ENCODE measurements at places on chromosomes 6 and 20.

DNA sequence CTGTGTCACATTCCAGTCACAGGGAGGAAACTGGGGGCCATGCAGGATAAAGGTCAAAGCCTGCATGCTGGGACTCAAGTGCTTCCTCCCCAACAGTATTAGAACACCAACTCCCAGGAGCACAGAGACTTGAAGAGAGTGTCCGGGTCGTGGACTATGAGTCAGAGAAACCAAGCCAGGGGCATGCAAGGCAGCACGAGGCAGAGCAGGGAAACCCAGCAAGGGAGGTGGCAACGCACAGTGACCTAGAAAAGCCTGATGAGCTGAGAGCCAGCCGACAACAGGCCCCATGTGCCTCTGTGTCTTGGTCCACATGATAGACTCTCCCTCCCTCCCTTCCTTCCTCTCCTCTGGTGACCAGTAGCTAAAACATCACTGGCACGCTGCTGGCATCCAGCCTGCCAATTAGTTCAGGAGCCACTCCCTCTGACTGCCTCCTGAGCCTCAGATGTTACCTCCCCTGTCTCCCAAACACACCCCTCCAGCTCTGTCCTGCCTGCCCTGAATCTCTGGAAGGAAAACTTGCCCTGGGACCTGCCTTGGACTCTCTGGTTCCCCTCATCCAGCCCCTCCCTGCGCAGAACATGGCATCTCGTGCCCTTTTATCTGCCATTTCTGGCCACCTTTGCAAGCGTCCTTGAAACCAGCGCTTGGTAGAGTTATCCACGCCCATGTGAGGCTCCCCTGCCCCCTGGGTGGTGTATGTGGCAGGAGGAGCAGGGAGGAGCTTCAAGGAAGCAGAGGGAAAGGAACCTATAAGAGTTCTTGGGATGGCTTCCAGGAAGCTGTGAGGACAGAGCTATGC, 16.2 kb upstream of the RNF39 start:
- no peak for DNase-seq

- DNase-seq = no peak
These were observed 87.0 kb upstream of the CEP162 start for GRCh38 chr6:84314377-84314898.

- no peak for DNase-seq
These were observed 480.6 kb downstream of the QKI start for GRCh38 chr6:163895162-163895561.

DNA sequence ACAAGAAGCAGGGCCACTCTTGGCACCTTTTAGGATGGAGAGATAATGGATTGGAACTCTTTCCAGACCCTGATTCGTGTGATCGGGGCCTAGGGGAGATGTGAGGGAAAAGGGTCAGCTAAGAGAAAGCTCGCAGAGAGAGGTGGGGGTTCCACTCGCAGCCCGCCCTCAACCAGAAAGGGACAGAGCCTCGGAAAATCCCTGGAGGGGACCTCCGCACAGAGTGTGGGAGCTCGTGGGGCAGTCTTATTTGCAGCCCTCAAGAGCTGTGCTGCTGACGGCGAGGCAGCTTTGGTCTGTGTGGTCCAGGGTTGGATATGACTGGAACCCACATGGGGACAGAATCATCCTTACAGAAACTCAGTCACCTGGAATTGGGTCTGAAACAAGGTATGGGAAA, 184.3 kb upstream of the PMEPA1 start:
- DNase-seq = no peak

- DNase-seq = no peak
These were observed 29.4 kb downstream of the RNF8 start for GRCh38 chr6:37382994-37383765.

DNA sequence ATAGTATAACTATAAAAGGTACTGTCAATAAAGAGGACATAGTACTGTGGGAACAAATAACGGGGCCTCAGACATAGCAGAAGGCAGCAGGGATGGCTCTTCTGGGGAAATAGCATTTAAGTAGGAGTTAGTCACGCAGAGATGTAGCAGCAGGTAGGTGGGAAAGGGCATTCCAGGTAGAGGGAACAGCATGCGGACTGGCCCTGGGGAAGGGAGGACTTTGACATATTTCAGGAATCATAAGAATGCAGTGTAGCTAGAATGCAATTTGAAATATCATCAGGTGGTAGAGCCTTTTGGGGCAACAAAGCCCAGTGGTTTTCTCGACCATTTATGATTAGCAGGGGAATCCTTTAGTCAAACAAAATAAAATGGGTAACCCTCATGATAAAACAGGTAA, 191.1 kb downstream of the SLC24A3 start:
- no peak for DNase-seq

DNA sequence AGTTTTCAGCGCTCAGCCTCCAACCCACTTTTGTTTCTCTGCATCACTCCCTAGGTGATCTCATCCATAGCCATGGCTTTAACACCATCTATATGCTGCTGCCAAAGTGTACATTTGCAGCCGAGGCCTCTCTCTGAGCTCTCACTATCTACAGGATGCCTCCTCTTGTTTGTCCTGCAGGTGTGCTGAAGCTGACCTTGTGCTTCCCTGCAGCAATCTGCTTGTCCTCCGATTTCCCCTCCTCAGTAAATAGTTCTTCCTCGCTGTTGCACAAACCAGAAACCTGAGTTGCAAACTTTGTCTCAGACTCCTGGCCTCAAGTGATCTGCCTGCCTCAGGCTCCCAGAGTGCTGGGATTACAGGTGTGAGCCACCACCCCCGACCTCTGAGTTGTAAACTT, 3.7 kb upstream of the TXNDC5 start:
- no peak for DNase-seq

GRCh38 chr6:27238010-27238983, 9.2 kb upstream of the PRSS16 start:
- DNase-seq = no peak

All from activated CD8-positive, alpha-beta memory T cell treated with anti-CD3 and anti-CD28 coated beads for 1 hour (primary cell).